ENCODE measurements at places on chromosomes 5 and 9.
A peak's percentile ranks its signal among the peaks of the same experiment; 100 is the strongest.

DNA sequence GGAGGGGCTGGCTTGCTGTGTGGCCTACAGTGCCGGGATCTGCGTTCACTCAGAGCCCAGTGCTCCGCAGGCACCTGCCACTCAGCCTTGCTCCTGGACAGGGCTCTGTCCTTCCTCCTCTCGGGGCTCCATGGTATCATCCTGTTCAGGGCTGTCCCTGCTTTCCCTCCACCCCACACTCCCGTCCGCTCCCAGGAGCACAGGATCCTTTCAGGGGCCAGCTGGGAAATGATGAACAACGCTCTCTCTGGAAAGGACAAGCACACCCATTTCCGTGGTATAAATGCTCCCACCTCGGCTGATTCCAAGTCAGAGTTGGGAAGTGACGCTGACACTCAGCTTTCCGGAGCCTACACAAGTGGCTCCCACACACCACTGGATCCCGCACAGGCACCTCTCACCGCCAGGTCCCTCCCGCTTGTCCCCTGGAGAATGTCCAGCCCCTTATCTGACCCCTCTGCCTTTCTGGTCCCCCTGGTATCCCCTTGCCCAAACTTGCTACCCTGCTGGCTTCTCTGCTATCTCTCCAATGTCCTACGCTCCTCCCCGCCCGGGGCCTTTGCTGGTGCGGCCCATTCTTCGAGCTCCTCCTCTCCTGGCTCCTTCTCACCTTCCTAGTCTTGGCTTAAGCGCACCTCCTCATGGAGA lies 21.3 kb downstream of the HMCN2 start:
- no peak for DNase-seq

- no peak for DNase-seq
Observed at GRCh38 chr5:169521366-169521983, 62.1 kb upstream of the SPDL1 start.

GRCh38 chr5:157389103-157389502 lies 70.9 kb upstream of the NIPAL4 start:
- no peak for DNase-seq

DNA sequence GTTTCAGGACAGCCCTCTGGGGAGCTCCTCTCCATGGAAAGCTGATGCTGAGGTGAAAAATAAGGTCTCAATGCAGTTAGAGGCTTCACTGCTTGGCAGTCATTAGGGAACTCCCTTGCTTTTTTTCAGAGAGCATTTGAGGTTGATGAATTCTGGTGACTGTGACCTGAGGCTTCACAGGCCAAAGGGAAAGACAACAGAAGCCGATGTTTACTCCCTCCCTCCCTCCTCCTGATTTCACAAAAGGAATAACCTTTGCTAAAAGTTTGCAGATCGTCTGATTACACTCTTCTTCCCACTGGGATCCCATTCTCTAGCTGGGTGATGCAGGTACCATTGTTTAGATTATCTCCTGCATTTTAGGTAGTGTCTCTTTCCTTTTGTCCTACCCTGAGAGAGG lies 329.4 kb downstream of the KIF4B start:
- no peak for DNase-seq

GRCh38 chr5:125612181-125612721 lies 811.0 kb upstream of the GRAMD2B start:
- DNase-seq: no peak

DNA sequence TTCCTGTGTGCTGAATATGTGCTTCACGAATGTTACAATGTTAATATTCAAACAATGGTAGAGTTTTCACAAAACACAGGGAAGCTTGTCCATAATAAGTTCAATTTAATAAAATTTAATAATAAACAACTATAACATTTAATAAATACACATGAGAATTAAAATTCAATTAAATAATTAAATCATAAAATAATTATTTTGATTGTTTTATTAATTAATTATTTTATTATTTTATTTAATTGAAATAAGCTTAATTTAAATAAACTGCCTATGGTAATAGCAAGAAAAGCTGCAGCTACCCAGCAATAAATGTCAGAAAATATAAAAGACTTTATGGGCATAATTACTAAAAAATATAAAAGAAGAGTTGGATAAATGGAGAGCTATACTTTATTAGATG lies 149.0 kb upstream of the NFIB start:
- no peak for DNase-seq

DNA sequence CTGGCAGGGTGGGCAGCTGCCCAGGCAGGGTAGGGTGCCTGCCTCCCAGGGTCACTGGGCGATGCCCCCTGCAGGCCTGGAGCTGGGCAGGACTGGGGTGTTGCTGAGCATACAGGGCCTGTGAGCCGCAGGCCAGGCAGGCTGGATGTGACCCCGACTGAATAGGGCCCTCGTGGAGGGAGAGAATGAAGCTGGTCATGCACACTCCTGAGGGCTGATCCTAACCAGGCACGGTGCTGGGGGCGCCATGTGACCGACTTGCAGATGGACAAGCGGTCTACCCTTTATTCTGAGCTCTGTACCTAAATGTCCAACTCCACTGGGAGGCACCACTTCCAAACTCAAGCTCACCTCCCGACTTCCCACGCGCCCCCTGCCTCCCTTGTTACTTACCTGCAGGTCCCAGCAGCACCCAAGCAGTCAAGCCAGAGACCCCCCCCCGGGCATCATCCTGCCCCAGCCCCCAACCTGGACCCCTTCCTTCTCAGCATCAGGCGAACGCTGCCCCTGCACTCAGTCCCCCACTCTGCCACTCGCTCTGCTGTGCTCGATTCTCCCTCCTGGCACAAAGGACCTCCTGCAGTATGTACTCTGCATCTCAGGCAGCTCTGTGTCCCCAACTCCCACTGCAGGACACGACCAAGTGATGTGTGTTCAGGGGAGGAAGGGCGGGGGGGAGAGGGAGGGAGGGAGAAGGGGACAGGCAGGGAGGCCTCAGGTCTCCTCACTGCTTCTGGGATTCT lies 76.8 kb upstream of the PHYKPL start:
- no peak for DNase-seq

DNA sequence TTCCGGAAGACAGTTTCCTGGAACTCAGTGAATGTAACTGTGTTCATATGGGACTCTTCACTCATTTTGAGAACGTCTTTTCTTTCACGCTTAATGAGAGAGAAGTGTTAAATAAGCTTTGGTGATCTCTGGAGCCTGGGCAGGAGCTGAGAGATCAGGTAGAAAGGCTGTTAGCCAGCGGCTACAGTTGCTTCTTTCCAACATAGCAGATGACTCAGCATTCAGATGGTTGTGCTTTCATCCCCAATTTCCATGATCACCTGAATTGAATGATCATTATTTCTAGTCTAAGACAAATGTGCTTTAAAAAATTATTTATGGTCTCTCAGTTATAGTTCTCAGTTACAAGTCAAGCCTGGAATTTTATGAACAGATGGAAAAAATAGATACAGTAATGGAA lies 234.5 kb downstream of the ADAMTSL1 start:
- no peak for DNase-seq

- DNase-seq: peak; percentile 23
Observed at GRCh38 chr5:142472306-142472951, 147.6 kb upstream of the SPRY4 start.

DNA sequence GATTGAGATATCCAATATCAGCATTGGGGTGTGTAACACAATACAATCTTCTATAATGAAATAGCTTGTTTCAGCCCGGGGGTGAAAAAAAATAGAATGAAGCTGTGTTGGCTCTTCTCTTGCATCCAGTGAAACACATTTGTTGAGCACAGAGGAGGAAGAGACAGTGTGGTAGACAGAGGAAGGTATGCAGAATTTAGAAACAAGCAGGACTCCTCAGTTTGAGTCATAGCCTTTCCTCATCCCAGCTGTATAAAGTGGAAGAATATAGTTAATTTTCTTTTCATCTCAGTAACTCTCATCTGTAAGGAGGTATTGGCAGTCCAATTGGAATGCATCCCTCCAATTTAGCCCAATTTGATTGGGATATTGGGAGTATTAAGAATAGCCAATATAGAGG lies 302.2 kb upstream of the VLDLR start:
- DNase-seq: no peak

GRCh38 chr9:109653470-109653869 lies 126.5 kb upstream of the PALM2AKAP2 start:
- DNase-seq: no peak

- DNase-seq: no peak
Observed at GRCh38 chr5:116440457-116441001, 134.1 kb downstream of the SEMA6A start.

GRCh38 chr9:113446323-113446740 lies 17.2 kb upstream of the RGS3 start:
- no peak for DNase-seq

DNA sequence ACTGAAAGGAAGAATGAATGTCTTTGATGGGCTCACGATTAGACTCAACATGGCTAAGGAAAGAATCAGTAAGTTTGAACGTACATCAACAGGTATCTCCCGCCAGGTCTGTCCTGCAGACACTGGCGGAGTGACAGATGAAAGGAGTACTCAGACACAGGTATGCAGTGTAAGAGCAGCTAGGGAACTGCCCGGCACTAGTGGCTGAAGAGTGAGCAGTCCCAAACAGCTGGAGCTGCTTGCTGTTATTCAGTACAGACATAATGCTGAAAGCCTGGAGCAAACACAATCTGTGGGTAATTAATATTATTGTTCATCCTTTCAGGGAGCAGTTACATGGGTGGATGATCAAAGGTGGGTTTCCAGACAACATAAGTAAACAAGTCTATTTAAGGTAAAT lies 835.5 kb downstream of the TLE4 start:
- no peak for DNase-seq

DNA sequence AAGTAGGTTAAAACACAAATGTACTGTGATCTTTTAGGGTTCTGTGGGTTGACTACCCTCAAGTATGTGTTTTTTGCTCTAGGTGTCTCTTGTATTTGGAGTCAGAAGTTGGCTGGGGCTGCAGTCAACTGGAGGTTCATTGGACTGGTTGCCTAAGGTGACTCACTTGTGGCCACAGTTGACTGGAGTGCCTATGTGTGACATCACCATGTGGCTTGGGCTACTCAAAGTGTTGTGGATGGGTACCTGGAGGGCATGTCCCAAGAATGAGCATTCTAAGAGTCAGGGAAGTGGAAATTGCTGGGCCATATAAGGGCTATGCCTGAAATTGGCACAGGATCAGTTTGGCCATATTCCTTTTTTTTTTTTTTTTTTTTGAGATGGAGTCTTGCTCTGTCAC lies 27.4 kb downstream of the SNX30 start:
- DNase-seq: no peak

DNA sequence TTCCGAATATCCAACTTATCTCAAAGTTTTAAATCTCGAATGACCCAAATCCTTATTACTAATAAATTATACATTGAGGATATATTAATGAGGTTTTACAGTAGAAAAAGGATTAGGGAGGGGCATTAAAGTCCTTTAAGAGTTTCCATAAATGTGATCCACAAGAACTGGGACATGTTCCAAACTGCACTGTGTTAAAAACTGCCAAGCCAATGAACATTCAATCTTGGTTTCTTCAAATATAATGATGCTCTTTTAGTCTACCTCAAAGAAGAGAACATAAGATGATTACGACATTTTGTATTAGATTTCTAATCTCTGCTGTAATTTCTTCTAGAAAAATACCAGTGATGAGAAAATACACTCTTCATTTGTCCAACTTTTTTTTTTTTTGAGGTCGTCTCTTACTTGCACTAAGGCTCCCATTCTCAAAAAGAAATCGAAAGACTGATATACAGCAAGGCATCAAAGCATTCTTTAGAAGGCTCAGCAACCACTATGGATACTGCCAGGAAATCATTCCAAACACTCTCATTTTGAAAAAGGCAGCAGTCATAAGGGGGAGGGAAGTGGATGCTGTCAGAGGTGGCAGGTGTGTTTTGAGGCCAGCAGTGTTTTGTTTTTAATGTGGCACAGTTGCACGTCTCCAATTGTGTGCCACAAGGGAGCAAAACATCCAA lies 1.7 kb downstream of the PTAR1 start:
- DNase-seq: no peak

DNA sequence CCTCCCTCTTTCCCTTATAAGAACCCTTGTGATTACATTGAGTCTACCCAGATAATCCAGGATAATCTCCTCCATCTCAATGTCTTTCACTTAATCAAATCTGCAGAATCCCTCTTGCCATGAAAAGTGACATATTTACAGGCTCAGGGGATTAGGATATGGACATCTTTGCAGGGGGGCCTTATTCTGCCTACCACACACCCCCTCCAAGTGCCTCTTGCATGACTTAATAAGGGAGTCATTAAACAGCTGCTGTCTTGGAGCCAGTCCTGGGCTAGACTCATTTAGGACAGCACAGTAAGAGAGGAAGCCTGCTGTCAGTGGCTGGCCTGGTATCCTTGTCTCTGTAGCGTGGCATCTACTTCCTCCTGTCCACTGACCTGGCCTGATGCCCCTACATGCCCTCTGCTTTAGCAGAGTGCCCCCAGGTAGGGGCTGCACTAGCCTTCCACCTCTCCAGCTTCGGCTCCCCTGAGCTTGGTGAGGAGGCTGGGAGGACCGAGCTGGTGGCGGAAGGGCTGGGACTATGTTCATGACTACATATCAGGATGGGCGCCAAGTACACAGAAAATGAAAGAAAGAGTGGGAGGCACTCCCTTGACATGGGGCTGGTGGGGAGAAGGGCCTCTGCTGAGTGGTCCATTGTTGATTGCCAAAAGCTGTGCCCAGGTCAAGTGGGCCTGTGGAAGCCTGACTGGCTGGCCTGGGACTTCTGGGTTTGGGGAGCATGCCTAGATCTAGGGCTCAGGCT lies 17.2 kb downstream of the ENHO start:
- no peak for DNase-seq

- no peak for DNase-seq
Observed at GRCh38 chr5:96994493-96994892, 58.6 kb downstream of the LNPEP start.

GRCh38 chr9:98157372-98157771 lies 35.1 kb downstream of the CORO2A start:
- DNase-seq: no peak

DNA sequence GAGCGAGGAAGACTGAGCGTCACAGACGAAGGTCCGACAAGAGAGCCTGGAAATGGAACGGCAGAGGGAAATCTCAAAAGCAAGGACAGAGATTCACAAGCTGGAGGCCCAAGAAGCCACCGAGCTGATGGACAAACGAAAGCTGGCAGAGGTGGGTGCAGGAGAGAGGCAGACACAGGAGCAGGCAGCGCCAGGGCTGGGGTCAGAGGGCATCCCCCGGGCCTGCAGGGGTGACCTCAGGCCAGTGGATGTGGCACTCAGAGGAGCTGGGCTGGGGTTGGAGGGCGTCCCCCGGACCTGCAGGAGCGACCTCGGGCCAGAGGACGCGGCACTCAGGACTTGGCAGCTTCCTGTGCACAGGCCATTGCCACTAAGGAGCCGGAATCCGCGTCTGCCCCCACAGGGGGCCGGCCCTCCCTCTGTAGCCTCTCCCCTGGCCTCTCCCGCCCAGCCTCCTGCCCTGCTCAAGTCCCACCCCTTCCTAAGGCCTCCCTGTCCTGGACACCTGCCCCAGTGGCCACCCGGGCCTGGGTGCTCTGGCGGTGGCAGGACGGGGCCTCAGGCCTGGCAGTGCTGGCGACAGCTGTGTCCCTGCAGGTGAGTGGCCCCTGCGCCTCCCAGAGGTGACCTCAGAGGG lies 40.4 kb downstream of the EXD3 start:
- no peak for DNase-seq

GRCh38 chr9:87824216-87824875 lies 58.3 kb upstream of the SPATA31E1 start:
- no peak for DNase-seq

Data from activated CD4-positive, alpha-beta T cell treated with anti-CD3 and anti-CD28 coated beads for 24 hours (primary cell).